ENCODE measurements at places on chromosomes 2 and 18.

GRCh38 chr18:21826641-21827302 lies 86.2 kb downstream of the MIB1 start:
- no peak for DNase-seq

DNA sequence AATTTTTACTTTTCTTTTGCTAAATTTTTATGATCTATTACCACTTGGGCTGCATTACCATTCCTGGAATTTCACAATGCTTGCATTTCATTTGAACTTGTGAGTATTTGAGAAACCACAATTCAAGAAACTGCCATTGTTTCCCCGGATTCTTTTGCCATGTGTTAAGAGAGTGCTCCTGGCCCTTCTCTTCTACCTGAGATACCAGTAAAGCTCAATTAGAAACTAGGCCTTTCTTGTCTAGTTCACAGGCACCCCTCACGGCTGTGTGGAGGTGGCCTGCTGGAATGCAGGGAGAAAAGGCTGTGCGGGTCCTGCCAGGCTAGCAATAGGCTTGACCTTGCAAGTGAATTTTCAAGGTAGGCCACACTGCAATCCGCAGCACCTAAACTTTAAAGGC lies 40.8 kb downstream of the ZEB2 start:
- DNase-seq = no peak

DNA sequence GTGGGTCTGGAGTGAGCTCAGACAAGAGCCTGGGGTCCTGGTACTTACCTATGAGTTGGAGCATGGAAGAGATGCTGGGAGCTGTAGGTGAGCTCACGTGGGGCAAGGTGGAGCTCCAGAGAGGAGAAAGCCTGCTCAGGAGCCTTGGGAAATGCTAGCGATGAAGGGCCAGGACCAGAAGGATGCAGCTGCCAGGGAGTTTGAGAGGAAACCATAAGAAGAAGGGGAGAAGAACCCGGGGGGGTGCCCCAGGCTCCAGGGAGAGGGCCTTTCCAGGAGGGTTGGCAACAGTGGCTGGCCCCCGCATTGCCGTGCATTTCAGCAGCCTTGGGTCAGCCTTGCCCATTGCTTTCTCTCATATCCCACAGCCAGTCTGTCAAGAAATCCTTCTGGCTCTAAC lies 268.7 kb downstream of the GLI2 start:
- DNase-seq = no peak

DNA sequence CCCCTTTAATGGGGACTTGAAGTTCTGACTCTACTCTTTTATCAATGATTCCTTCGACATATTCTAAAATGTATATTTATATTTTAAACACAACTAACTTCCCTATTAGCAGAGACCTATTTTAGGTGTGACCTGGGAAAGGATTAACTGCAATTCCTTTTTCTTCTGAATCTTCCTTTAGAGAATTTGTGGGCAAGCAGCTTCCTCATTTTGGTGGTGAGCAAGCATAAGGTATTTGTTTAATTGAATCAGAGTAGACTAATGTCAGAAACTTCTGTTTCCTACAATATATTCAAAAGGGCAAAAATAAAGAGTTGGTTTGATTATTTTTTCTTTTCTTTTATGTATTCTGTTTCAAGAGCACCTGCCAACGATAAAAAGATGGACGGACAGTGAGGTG lies 237.0 kb downstream of the IKZF2 start:
- DNase-seq = peak; percentile 40

- no peak for DNase-seq
Measured at GRCh38 chr2:196059491-196059960, 9.1 kb downstream of the DNAH7 start.

DNA sequence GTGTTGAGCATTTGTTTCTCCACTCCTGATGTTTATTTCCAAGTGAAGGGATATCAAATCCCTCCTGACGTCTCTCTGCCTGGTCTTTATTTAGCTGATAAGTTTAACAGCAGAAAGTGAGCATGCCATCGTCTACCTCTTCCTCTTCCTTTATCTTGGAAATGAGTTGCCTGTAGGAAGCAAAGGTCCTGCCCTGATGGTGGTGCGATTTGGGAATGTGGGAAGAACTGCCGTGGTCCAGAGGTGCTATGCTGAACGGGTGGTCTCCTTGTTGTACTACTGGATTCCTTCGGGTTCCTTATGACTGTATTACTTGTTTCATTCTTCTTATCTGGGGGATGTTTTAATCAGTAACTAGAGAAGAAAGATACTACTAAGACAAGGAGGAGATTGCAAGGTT lies 217.5 kb downstream of the PMAIP1 start:
- DNase-seq = no peak

DNA sequence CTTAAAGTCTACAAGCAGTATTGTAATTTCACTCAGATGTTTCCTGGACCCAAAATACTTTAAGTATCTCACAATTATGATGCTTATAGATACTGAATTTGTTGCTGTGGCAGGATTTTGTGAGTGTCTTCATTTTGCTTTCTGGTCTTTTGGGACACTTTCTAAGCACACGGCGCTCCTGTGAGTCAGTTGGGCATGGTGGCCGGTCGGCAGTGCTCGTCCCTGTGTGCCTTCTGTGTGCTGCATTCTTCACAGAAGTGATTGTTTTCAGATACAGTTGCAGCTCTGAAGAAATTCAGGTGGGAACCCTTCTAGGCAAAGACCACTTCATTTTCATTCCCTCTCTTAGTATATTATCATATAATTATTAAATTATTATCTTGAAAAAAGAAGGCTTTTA lies 273.3 kb downstream of the ZNF407 start:
- no peak for DNase-seq

DNA sequence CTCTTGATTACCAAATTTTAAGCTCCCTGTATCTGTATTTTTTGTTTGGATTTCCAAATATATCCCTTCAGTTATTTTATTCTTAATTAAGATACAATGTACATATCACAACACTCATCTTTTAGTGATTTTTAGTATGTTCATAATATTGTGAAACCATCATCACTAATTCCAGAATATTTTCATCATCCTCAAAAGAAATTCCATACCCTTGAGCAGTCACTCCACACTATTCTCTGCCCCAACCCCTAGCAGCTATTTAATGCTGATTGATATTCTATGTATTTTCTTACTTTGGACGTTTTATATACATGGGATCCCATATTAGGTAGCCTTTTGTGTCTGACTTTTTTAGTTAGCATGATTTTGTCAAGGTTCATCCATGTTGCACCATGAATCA lies 127.4 kb upstream of the SLC8A1 start:
- no peak for DNase-seq

DNA sequence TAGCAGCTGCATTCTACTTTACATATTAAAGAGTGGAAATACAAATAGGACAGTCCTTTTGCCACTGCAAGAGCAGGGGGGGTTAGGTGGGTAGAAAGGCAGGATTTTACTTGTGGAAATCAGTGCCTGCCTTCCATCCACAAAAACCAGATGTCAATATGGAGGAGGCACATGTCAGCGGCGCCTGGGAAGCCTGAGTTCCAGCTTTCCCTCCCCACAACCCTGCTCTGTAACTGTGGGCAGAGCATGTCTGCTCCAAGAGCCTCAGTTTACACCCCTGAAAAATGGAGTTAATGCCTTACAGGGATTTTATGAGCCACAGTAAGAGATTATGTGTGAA lies 32.9 kb downstream of the STEAP3 start:
- DNase-seq = no peak

GRCh38 chr18:3877678-3878077 lies 427.7 kb downstream of the TGIF1 start:
- peak; percentile 81 for DNase-seq

DNA sequence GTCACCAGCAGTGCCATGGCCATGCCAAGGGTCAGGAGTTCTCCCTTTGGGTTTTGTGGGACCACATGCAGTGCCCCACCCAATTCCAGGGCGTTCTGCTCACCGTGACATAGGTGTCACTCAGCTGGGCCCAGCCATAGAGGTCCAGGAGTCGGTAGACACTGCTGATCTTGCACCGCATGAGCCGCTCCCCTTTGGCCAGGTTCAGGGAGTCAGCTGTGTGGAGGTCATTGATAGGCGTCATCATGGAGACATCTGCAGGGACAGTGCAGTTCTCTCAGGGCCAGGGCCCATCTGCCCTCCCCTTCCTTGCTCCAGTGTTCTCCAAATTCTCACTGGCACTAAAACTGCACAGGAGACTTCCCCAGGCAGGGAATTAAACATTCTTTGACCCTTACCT lies 71.9 kb downstream of the ADD2 start:
- DNase-seq = no peak

GRCh38 chr2:155157065-155157464 lies 458.6 kb downstream of the KCNJ3 start:
- DNase-seq = no peak

DNA sequence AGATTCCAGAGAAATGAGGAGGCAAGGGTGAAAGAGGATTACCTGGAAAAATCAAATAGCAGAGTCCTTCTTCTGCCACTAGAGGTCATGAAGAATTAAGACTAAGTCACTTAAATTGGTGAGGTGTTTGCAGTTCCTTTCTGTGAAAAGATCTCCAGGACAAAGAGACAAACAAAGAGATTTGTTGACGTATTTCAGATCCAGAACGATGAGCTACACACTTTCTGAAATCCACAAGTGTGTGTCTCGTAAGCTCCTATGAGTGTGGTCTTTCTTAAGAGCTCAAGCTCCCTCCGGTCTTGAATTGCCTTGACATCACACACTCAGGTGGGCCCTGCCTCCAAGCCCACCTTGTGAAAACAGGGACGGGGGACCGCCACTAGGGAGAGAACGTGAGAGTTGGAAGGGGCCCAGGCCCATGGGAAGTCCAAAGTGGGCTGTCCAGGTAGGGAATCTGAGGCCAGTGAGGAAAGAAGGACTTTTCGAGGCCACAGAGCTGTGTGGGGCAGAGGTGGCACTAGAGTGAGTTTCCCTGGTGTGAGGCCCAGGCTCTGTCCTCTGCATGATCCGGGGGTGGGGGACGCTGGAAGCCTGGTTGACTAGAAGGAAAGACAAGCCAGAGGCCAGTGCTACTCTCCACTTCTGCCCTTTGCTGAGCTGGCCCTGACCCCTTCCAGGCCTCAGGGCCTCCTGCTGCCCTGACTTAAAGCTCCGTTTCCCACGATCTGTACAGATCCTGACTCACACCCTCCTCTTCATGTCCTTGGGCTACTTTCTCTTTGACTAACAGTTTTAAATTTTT lies 168.1 kb upstream of the NCK2 start:
- peak; percentile 43 for DNase-seq

DNA sequence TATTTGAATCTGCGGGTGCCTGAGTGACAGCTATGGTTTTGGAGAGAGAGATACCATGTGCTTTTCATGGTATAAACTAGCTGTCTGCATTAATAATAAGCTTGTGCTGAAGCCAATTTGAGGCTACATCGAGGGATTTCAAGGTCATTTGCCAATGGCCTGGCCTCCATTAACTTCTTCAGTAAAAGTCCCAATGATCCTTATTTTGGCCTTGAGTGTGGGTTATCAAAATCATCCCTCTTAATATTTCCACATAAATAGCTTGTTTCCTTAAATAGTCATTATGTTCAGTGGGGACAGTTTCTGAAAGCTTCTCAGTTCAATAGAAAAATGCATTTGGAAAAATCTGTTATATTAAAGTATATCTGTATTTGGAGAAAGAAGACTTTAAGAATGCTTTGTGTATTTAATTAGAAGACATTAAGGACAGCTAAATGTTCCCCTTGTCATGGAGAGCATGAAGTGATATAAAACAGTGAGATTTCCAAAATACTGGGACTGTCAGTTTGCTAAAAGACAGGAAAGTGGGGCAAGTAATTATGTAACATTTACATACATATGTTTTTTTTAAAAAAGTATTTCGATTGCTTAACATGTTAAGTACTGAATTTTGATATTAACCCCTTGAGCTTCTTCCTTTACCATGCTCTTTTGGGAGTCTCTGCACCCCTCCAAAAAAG lies 355.5 kb upstream of the ZEB2 start:
- DNase-seq = no peak

- peak; percentile 40 for DNase-seq
Measured at GRCh38 chr18:12307701-12308385, at the start of gene TUBB6. Gene TUBB6, plus strand, starts transcription at chr18:12308241. Its CDS starts 52 bp downstream, at chr18:12308293.

- no peak for DNase-seq
Measured at GRCh38 chr2:47276061-47276460, 121.0 kb upstream of the STPG4 start.

DNA sequence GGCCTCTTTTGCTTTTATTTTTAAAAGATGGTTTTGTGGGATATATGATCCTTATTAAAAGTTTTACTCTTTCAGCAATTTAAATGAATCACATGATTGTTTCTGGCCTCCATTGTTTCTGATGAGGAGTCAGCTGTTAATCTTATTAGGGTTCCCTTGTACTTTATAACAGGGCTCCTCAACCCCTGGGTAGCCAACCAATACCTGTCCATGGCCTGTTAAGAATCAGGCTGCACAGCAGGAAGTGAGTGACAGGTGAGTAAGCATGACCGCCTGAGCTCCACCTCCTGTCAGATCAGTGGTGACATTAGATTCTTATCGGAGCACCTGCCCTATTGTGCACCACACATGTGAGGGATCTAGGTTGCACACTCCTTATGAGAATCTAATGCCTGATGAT lies 45.1 kb upstream of the FAM98A start:
- no peak for DNase-seq

DNA sequence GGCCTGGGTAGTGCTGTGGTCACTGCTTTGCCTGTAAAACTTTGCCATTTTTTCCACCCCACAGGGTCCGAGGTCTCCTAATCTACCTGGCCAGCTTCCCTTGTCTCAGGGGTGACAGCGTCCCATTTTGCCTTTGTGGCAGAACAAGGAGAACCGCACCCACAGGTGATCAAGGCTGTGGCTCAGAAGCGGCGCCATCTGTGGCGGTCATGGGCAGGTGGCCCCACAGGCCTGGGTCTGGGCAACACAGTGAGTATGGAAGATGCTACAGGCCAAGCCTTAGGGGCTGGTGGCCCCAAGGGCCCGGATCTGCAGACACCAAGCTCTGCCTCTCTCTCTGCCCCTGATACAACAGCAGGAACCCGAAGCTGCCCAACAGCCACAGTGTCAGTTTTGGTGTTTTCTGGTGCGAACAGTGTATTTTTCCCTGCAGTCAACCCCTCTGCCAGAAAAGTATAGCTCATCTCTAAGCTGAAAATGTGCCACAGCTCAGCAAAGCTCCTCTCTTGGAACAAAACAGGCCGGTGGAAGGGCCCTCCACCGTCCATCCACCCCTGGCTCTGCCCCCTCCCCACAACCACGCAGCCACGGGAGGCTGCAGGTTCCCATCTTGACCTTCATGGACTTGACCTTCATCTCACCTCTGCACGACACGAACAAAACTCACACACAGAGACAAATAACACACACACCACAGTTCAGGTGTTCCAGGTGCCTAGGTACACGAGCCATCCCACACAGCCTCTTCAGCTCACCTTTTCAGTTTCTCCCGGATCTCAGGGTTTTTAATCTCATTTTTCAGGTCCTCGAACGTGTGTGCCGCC lies 96.7 kb downstream of the PXDN start:
- no peak for DNase-seq

GRCh38 chr2:65528241-65528574 lies 95.8 kb upstream of the SPRED2 start:
- DNase-seq = no peak
